ENCODE measurements at places on chromosomes 2 and 18.

GRCh38 chr18:3449512-3450011 lies 410 bp upstream of the TGIF1 start:
- peak; percentile 86 for DNase-seq

DNA sequence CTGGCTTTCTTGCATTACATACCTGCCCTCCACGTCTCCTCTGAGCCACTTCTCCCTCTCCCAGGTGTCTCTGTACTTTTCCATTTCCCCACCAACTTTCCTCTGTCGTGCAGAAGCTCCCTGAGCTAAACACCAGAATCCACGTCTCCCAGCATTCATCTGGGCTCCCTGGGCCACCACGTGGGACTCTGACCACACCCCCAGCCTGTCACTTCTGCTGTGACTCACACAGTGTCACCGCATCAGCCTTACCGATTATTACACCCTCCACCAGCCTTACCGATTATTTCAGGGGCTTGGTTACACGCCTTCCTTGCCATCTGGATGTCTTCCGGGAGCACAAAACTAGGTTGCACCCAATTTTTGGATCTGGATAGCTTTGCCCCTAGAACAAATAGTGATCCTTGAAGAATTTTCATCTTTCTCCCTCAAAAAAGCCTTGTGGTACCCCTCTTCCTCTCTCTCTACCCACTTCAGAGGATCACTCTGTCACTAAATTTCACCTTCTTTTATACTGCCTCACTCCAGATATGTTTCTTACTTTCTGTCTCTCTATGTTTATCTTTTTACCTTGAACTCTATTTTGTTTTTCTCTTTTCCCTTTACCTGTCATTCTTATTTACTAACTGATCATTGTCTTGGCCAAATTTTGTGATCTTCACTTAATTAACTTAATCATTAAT lies 136.9 kb upstream of the CAB39 start:
- peak; percentile 7 for DNase-seq

DNA sequence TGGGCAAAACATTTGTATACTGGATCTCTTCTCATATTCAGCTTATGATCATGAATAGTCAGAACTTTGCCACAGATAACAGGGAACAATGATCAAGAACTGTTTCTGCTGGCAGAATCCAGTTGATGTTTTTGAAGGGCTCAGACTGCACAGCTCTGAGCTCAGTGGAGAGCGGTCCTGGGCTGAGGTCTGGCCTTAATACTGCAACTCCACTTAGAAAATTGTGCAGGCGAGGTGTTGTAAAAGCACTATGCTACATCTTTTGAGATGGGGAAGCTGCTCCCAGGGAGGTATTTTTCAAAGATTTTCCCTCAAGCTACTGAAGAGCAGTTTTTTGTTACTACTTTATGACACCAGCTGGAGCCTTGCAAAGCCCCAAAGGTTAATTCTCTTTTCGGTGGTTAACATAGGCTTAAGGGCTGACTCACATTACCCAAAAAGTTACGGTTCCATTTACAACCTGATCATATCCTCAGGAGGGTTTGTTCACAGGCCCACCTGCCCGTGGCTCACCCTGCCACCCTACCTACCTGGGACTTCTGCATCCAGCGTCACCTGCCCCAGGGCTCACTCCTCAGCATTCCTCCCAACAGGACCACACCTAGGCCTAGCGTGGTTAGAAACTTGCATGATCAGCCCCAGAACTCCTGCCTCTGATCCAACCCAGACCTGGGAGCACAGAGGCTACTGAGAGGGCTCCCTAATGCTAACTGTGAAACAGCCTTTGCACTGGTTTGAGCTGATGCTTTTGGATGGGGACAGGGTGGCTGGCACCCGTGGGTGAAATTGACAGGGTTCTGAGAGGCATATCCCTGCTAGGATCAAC lies 114.4 kb downstream of the NCK2 start:
- DNase-seq, result no peak

DNA sequence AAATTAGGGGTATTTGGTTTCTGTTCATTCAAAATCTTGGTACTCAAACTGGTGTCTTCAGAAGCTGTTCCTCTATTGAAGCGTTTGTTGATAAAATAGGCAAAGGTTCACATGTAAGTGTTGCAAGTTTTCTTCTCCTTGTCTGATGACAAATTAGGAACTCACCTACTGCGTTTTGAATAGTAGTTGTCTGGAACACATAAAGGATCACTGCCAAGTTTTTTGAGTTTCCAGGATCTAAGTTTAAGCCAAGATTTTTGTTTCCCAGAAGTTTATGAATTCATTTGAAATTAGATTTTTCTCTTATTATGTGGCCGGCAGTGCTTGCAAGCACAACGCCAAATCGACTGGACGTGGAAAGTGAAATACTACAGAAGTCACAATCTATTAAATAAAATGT lies 85.4 kb downstream of the ARHGEF33 start:
- no peak for DNase-seq

GRCh38 chr2:113136828-113137775 lies 9.7 kb downstream of the IL1RN start:
- peak; percentile 45 for DNase-seq

GRCh38 chr2:95669441-95669991 lies 77.7 kb downstream of the TRIM43 start:
- DNase-seq, result no peak

- DNase-seq, result no peak
Measured at GRCh38 chr18:49399003-49399402, 61.4 kb downstream of the DYM start.

GRCh38 chr2:158782616-158783015 lies 12.5 kb upstream of the DAPL1 start:
- no peak for DNase-seq

- DNase-seq, result no peak
Measured at GRCh38 chr2:223528036-223528435, 74.1 kb downstream of the SCG2 start.

GRCh38 chr2:222024932-222025880 lies 273.6 kb downstream of the PAX3 start:
- peak; percentile 23 for DNase-seq

Measured in RKO (cell line).